Activated T-helper 1 cell treated with anti-CD3 and anti-CD28 coated beads, Interleukin-2, amount 50 U/mL, for 16 hours (primary cell): ENCODE measurements at places on chromosomes 12 and 14.

DNA sequence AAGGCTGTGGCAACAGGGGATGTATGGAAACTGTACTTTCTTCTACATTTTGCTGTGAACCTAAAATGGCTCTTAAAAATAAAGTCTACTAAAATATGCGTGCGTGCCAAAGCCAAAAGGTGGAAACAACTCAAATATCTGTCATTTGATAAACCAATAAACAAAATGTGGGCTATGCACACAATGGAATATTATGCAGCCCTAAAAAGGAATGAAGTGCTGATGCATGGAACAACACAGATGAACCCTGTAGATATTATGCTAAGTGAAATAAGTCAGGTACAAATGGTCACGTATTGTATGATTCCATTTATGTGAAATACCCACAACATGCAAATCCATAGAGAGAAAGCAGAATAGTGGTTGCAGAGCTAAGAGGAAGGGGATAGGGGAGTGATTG, 8.0 kb downstream of the CACNA2D4 start:
- no peak for DNase-seq

- DNase-seq = no peak
Measured at GRCh38 chr12:91833780-91834359, 311.8 kb downstream of the BTG1 start.

- no peak for DNase-seq
Measured at GRCh38 chr14:103283916-103284315, 50.1 kb upstream of the EIF5 start.

DNA sequence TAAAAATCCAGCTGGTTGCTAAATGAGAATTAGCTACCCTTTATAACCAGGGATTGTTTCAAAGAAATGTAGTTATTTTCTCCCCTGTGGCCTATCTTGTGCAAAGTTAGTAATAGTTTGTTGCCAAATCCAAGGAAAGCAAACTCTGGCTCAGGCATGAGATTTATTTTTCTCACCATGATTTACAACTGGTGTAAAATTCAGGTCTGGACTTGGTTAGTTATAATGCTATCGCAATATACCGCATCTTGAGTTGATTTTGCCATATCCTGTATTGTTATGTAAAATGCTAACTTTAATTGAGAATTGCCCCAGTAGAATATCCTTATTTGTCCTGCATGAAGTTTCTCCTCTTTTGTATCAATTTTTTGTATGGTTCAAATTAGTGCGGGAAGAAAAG, 135.5 kb downstream of the CRADD start:
- DNase-seq = no peak

GRCh38 chr14:94486883-94487282, 10.9 kb upstream of the SERPINA9 start:
- DNase-seq = no peak

DNA sequence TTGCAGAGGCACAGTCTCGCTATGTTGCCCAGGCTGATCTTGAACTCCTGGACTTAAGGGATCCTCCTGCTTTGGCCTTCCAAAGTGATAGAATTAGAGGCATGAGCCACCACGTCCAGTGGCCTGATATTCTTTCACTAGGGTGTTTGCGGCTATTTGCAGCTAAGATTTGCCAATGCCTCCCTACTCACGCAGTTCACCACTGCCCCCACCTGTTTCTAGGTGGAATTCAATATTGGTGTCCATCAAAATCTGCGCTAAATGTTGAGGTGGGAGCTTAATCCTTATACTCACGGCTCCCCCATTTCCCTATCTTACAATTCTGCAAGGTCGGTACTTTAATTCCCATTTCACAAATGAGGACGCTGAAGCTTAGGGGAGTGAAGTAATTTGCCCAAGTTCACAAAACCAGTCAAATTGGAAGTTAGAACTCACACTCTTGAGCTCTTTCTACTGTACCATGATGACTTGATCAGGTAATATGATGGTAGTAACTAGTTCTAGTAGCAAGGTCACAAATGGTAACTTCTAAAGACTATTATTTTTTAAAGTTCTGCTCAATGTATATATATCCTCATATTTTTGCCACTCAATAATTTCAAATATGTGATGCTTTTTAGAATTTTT, 22.1 kb upstream of the LRRC9 start:
- DNase-seq = no peak

DNA sequence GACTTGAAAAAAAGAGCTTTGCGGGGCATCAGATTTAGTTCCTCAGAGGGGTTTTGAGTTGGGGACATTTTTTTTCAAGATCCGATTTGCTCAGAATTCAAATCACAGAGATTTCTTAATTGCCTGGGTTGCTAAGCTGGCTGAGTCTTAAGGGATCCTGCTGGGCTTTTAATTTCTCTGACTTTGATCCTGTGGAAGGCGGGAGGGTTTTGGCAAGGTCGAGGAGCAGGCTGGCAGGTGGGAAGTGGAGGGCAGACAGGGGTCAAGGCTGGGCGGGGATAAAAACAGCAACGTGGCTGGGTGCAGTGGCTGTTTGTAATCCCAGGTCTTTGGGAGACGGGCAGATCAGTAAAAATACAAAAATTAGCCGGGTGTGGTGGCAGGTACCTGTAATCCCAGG, 33.5 kb upstream of the CCDC63 start:
- DNase-seq = no peak
